ENCODE measurements at places on chromosomes 4 and X.

GRCh38 chrX:9535101-9535500 is 70.2 kb downstream of the TBL1X start:
- no peak for DNase-seq

GRCh38 chrX:24575496-24575895 is 71.7 kb downstream of the PCYT1B start:
- DNase-seq: no peak

DNA sequence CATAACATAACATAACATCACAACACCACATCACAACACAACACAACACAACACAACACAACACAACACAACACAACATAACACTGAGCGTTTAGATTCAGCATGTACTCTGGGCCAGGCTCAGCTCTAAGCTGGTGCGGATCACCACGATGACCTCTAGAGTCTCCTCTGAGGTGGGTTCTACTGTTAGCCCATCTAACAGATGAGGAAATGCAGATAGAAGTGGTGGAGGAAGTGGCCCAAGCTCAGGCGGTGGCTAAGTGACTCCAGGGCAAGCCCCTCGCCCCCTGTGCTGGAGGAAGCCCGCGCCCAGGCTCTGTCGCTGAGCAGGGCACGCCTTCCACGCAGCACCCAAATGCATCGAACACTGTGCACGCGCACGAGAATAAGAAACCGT is 45.3 kb upstream of the CDKN2AIP start:
- no peak for DNase-seq

GRCh38 chr4:23166919-23167318 is 474.2 kb downstream of the GBA3 start:
- DNase-seq: no peak

- no peak for DNase-seq
These were observed 191.5 kb downstream of the SLC7A11 start for GRCh38 chr4:138050601-138051000.

- no peak for DNase-seq
These were observed 339.0 kb upstream of the BOD1L1 start for GRCh38 chr4:13966231-13967195.

DNA sequence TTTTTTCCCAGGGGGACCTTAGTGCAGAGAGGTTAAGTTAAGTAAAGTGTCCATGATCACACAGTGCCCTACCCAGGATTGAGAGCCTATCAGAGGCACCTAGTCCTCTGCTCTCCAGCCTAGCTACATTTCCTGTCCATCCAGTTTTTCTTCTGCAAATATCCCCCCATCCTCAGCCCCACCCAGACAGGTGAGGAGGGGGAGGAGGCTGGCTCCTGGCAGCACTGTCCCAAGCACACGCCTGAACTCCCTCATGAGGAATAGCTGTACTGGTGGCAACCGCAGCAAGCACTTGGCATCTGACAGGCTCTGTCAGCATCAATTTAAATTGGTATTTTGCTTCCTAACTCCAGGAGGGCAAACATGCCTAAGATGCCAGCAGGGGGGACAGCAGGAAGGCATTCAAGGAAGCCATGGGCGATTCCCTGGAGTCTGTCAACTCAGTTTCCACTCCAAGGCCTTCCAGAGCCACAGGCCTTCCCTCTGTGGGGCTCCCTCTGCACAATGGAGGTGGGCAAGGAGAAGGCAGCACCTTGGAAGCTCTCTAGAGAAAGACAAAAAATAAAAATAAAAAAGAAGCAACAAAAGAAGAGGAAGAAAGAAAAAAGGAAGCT is 6.4 kb upstream of the FRMPD3 start:
- DNase-seq: no peak

DNA sequence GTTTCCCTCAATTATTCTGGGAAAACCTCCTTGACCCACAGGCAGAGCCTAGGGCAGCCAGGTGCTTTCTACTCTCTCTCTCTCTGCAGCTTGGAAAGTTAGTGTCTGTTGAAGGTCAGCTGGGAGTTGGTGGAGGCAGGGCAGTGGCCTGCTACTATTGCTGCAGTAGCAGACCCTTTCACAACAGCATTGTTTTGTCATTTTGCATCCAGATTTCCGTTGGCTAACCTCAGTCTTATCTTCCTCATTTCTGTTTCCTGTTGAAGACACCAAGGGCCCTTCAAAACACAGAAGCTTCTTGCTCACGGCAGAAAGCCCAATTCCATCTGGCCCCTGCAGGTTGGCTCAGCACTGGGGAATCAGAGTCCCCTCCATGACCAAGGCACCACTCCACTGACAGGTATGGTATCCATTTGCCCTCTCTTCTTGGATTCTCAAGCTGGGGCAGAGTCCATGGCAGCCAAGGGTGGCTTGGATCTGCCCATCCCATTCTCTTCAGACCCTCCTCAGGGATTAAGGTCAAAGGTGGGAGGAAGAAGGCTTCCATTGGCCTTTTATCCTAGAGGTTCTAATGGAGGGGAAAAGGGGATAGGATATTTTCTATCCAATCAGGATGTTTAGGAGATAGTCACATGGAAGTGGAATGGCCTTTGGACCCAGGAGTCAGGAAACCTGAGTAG is 24.6 kb downstream of the VSIG4 start:
- DNase-seq: no peak

DNA sequence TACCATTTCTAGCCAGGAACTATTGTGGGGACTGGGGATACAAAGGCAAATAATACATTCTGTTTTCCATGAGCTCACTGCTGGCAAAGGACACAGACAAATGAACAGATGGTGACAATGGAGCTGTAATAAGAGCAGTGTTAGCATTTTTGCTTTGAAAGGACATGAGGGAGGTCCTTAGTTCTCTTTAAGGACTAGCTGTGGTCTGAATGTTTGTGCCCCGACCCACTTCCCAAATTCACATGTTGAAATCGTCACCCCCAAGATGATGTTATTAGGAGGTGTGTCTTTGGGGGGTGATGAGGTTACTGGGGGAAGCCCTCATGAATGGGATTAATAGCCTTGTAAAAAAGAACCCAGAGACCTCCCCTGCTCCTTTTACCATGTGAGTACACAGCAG is 30.3 kb downstream of the CCNG2 start:
- DNase-seq: no peak

DNA sequence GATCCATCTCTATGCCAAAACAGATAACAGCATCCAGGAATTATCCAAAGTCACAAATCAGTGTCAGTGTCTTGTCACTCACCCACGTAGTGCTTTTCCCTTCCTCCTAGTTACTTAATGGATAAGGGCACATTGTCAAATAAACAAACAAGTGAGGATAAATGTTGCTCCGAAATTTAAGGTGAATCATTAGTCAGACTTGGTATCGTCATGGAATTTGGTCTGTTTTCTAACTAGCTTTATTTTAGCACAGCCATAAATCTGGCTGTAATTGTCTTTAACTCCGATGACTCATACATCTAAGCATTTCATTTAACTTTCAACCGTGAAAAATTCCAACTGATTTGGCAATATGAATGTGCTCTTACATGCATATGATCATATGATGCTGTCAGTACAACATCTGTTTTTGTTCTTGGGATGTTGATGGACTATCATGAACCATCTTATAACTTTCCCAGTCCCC is 83.3 kb downstream of the SNCA start:
- DNase-seq: no peak

GRCh38 chrX:130829526-130830515 is 73.2 kb downstream of the ENOX2 start:
- no peak for DNase-seq

DNA sequence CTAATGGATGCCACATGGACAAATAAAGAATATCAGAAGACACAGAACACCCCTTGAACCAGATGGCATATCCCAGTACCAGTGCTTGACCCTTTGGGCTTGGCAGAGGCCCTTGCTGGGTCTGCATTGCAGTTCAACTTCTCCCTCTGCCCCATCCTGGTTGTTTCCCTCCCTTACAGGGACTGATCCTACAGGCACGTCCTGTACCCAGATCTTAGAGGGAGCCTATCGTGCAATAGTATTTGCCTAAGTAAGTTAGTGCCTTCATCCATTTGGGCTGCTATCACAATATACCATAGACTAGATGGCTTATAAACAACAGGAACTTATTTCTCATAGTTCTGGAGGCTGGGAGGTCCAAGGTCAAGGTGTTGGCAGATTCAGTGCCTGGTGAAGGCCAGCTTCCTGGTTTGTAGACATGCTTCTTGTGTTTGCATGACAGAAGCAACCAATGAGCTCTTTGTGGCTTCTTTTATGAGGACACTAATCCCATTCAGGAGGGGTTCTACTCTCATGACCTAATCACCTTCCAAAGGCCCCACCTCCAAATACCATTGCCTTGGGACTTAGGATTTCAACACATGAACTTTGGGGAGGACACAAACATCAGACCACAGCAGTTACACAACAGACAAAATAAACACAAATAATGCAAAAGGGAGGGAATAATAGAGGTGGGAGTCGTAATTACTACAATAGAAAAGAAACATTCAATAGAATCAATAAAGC is 146.5 kb upstream of the MSX1 start:
- DNase-seq: no peak

DNA sequence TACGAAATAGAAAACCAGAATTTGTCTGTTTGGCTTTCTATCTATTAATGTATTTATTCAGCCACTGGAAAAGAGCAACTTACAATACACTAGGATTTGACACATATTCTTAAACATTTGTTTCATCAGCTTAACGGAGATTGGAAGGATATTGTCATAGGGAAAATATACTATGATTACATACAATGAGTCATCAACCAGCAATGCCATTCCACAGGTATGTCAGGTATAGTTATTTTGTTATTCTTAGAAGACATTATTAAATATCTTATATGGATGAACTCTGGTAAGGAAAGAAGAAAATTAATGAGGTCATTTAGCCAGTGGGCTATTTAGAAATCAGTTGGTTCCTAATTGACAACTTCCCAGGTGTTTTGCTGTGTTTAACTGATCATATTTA is 926.6 kb downstream of the STIM2 start:
- DNase-seq: no peak

- no peak for DNase-seq
These were observed 16.7 kb downstream of the EVC2 start for GRCh38 chr4:5691491-5692132.

- DNase-seq: no peak
These were observed 93.4 kb upstream of the MCF2 start for GRCh38 chrX:139801397-139801813.

- no peak for DNase-seq
These were observed 141.0 kb downstream of the MTNR1A start for GRCh38 chr4:186414390-186414789.

DNA sequence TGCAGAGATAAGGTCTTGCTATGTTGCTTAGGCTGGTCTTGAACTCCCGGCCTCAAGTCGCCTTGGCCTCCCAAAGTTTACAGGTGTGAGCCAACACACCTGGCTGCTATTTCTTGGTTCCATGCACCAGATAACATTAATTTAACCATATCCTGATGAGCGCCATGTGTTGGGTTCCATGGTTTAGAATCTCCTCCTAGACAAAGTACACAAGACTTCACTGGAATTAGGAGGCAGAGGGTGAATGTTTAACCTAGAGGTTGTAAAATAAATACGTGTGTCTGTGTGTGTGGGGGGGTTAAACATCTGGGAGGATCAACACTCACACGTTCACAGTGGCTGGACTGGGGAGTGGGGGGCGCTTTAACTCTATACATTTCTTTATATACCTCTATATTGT is 32.4 kb upstream of the SORCS2 start:
- DNase-seq: no peak

GRCh38 chr4:167555338-167556022 is 321.2 kb upstream of the SPOCK3 start:
- no peak for DNase-seq

GRCh38 chr4:121062521-121062920 is 9.8 kb downstream of the NDNF start:
- no peak for DNase-seq

- DNase-seq: no peak
These were observed 23.8 kb downstream of the VSIG4 start for GRCh38 chrX:66015900-66016689.

- DNase-seq: no peak
These were observed 32.2 kb downstream of the TRMT44 start for GRCh38 chr4:8472689-8473197.
